ENCODE measurements at places on chromosomes 12 and 14. TPM values are rescaled to one million over a fixed set of nuclear protein-coding genes. Genes with fewer than 3 reads are reported as not detected.

DNA sequence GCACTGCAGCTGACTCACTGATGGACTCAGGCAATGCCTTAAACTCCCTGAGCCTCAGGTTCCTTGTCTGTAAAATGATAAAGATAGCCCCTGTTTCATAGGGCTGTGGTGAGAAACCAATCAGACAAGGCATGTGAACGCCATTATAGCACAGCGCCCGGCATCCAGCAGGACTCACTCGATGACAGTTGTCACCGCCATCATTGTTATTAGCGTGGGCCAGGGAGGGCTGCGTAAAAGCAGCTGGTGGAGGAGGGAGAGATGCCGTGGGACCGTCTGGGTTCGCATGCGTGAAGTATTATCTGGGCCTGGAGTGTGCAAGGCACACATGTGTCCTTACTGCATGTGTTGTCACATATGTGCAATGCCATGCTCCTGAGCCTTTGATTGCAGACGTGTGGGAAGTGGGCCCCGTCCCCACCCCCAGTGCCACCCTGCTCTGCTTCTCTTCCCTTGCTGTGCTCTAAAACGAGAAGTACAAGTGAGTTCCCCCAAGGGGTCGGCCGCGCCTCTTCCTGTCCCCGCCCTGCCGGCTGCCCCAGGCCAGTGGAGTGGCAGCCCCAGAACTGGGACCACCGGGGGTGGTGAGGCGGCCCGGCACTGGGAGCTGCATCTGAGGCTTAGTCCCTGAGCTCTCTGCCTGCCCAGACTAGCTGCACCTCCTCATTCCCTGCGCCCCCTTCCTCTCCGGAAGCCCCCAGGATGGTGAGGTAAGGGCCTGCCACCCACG is at the start of gene PTPN6:
Gene PTPN6 (plus strand): TSS at position 546 of the 730 bp plus-strand sequence. CDS start 157 bp downstream, at position 703.
- ATAC-seq = peak; percentile 6

The CCND2 gene
- total RNA-seq = 378 TPM

GRCh38 chr14:72517736-72518135 is 376.2 kb downstream of the DPF3 start:
- ATAC-seq = no peak

- ATAC-seq = no peak
Observed at GRCh38 chr12:43238281-43238680, 313.7 kb downstream of the ADAMTS20 start.

DNA sequence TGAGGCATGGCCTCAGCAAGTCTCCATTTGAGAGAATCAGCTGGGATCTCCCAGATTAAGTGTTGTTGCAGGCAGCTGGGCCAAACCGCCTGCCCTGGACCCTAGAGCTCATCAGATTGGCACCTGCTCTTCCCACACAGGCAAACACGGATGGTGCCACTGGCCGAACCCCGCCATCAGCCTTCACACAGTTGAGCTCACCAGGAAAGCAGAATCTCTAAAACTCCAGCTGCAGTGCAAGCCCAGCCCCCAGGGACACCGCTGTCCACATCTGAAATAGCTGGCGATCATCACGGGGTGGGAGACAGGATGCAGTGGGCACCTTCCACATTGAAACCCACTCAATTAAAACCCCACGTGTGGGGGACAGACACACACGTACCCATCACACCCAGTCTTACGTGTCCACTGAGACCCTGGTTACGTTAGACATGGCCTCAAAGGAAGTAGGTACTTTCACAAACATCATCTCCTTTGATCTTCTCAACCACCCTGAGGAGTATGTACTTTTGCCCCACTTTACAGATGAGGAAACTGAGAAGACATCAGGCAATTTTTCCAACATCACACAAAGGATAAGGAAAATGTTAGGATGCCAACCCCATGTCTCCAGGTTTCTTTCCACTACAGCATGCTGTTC is 88.8 kb downstream of the SINHCAF start:
- ATAC-seq = peak; percentile 42

Data from activated T-helper 17 cell treated with anti-CD3 and anti-CD28 coated beads, Interleukin-2, amount 50 U/mL, for 72 hours (primary cell).